Naive thymus-derived CD4-positive, alpha-beta T cell (primary cell): ENCODE measurements at places on chromosomes 7 and 10. TPM values are rescaled to one million over a fixed set of nuclear protein-coding genes. Genes with fewer than 3 reads are reported as not detected.

- DNase-seq, result no peak
Measured at GRCh38 chr10:100364735-100365391, 17.8 kb downstream of the SCD start.

DNA sequence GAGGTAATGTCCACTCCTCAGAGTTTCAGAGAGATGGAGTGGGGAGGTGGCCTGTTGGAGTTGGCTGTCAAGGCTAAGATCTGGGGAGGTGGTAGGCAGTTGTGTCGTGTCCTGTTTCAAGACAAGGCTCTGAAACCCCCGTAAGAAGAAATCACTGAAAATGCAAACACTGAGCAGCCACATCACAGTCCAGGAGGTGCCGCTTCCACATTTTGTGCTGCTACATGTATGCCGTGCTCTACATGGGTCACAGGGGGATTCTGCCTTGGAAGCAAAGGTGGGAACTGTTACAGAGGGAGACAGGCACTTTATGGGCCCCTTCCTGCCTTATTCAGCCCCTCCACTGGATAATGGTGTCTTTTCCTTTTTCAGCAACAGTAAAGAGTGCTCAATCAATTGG, 11.9 kb downstream of the WDR91 start:
- no peak for DNase-seq

Gene MCM10
- 0.61 TPM for total RNA-seq

DNA sequence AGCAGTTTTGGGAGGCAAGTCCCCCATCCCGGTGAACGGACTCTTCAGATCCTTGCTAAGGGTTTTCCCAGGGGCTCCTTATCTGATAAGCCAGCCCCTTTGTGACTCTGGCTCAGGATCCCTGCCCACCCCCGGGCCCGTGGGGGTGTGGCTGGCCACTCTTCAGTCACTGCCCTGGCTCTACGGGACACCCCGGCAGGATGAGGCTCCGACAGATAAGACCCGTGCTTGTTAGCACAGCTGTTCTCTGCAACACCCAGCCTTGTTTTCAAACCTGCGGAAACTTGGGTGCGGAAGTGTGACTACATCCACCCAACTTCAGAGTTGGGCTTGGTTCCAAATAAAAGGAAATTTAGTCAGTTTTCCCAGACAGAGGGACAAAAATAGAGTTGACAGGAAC, 66.7 kb upstream of the PODXL start:
- no peak for DNase-seq

Gene CPN1
- not detected for total RNA-seq

DNA sequence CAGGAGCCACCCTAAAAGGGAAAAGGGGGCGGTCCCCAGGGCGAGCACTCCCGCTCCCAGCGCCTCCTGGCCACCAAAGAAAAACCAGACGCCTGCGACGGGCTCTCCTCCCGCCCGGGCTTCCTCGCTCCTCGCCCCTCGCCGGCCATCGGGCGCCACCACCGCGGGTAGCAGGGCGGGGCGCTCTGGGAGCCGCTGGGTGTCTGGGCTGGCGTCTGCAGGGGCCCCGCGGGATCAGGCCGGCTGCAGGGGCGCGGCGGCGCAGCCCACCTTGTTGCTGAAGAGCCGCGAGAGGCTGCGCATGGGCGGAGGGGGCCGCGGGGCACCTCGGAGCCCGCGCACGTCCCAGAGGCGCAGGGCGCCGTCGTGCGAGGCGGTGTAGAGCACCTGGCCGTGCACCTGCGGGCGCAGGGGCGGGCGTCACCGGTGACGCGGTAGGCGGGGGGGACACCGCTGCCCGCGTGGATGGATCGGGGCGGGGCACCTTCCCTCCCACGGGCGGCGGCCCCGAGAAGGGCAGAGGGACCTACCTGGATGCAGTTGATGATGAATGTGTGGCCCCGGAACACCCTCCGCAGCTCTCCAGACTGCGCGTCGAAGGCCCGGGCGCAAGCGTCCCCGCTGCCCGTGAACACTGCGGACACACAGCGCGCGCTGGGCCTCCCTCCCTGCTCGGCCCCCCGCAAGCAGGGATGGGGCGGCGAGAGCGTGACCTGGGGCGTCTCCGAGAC, 28.3 kb downstream of the WDR86 start:
- no peak for DNase-seq

- no peak for DNase-seq
Measured at GRCh38 chr10:88886557-88886956, 6.5 kb downstream of the STAMBPL1 start.

DNA sequence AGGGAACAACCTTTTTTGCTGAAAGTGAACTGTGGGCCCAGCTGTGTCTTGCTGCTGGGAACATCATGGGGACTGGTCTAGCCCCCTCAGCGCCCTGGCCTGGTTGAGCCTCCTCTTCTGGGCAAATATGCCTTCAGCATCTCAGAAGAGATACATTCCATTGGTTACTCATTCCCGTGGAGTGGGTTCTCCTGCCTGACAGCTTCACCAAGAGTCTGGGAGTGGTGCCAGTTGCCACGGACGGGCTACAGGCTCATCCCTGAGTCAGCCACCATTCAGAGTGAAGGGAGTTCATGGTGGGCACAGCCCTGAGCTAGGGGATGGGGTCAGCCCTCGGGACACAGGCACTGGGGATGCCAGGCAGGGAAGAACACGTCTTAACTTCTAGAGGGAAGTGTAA, 81.9 kb downstream of the RAMP3 start:
- DNase-seq, result no peak

GRCh38 chr7:138980563-138981291, 462 bp downstream of the KIAA1549 start:
- DNase-seq, result peak; percentile 21

Gene CD36
- total RNA-seq, result 109 TPM

GRCh38 chr10:79342295-79342761, 4.9 kb upstream of the PPIF start:
- no peak for DNase-seq

- DNase-seq, result no peak
Measured at GRCh38 chr10:76915316-76915715, 722.3 kb downstream of the KCNMA1 start.

GRCh38 chr7:105224884-105225651, 163.7 kb downstream of the SRPK2 start:
- no peak for DNase-seq

Gene ZNF775
- total RNA-seq, result 5.7 TPM
